ENCODE measurements at places on chromosomes 11 and 22. TPM values are rescaled to one million over a fixed set of nuclear protein-coding genes. Genes with fewer than 3 reads are reported as not detected.

DNA sequence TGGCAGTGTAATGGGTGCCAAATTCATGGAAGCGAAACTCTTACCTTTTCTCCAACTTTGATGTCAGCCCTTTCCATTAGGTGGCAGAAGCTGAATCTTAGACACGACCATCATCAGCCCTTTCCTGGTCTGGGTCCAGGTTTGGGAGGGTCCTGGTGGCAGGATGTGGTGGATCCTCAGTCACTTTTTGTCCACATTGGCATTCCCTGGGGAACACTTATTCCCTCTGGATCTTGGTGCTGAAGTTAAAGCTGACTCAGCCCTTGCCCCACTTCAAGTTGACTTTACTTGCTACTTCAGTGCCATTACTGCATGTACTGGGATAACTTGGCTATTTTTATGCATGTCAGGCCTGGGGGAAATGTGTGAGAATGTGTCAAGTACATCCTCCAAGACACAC is 16.6 kb upstream of the NTM start:
- DNase-seq: no peak

DNA sequence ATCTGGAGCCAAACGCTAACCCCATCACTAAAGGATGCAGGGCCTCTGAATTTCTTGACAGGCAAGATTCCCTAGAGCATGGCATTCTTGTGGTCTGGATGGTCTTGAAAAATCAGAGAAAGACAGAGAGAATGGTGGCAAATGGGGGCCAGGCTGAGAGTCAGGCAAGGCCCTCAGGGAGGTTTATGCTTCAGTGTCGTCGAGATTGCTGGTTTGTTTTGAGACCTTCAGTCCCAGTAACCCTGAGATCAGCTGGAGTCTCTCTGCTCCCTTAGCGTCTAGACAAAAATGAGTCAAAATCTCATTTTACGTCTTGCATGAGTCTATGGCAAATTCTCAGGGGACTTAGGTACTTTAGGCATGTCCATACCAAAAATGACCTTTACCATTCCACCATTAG is 539.3 kb downstream of the SOX6 start:
- no peak for DNase-seq

DNA sequence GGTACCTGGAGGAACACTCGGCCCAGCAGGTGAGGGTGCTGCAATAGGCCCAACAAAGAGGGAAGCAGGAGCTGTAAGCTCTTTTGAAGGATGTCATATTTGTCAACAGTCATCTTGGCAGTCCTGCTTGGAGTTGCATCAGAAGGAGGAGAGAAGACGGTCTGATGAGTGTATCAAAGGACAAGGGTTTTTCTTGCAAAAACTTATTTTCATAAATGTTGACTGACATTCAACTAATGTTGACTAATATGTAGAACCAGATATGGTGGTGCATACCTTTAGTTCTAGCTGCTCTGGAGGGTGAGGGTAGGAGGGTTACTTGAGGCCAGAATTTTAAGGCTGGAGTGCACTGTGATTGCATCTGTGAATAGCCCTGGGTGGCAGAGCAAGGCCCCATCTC is 72.3 kb downstream of the CABIN1 start:
- DNase-seq: no peak

GRCh38 chr22:22802339-22802970 is 85.2 kb upstream of the IGLL5 start:
- DNase-seq: peak; percentile 42

- no peak for DNase-seq
These were observed 25.9 kb downstream of the MCAM start for GRCh38 chr11:119290894-119291497.

GRCh38 chr11:17401841-17402240 is 13.4 kb upstream of the KCNJ11 start:
- DNase-seq: no peak

- no peak for DNase-seq
These were observed 18.4 kb downstream of the ABTB2 start for GRCh38 chr11:34339149-34340064.

- DNase-seq: no peak
These were observed 18.9 kb downstream of the IFT27 start for GRCh38 chr22:36756746-36757655.

DNA sequence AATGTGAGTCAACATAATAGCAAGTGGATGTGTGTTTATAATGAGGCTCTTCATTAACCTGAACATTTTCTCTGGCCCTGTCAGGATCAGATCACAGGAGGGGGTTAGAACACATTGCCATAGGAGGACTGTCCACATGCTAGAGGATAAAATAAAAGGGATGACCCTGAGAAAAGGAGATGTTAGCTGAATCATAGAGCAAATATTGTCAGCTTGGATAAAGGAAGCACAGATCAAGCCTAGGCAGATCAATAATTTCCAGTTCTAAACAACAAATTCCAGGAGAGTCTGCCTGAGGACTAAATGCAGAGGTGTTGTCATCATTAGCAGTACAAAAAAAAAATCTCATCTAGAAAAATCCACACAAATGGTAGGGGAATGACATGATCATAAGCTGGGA is 337.9 kb downstream of the LRRC4C start:
- no peak for DNase-seq

GRCh38 chr11:73851046-73851764 is 25.4 kb downstream of the COA4 start:
- no peak for DNase-seq

GRCh38 chr22:26927821-26928220 is 270.4 kb downstream of the MIAT start:
- no peak for DNase-seq

GRCh38 chr11:36023922-36024321 is 80.1 kb downstream of the LDLRAD3 start:
- DNase-seq: no peak

DNA sequence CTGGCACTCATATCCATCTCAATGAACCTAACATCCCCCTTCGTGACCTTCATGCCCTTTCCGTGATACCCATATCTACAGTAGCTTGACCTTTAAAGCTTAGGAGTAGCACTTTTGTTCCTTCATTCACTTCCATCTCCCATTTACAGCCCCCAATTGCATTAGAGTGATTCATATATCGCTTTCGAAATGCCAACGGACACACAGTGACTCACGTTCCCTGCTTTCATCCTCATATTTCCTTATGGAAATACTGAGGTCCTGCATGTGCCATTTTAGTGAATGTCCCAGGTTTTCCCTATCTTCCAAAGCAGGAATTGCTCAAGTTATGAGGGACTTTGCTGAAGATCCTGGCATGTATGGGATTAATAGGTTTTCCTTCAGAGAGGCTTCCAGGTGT is 44.3 kb upstream of the CEP126 start:
- no peak for DNase-seq

DNA sequence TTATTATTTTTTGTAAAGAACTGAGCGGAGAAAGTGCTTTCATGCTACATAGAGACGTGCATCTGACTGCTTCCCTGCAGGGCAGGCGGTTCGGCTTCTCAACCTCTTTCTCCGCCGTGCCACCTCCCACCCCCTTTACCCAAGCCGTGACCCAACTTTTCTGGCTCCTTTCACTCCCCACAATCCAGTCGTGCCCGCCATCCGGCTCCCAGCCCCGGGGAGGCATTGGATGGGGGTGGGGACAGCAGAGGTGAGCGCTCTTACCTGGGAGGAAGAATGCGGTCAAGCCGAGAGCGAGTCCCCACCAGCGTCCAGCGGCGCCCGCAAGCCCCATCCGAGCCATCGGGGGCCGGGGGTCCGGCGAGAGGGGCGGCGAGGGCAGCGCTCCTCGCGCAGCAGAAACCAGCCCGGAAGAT is 781 bp downstream of the NECTIN1 start:
- DNase-seq: no peak

DNA sequence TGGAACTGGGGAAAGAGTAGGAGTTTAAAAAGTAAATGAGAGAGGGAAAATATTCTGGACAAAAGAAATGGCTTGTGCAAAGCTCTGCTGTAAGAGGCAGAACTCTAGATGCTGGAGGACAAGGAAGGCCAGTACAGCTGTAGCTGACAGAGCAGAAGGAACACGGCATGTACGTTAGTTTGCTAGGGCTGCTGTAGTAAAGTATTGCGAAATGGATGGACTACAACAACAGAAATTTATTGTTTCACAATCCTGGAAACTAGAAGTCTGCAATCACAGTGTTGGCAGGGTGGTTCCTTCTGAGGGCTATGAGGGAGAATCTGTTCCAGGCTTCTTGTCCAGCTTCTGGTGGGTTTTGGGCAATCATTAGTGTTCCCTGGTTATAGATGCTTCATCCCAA is 454.4 kb downstream of the NTM start:
- no peak for DNase-seq

EIF1AD gene
- 39.9 TPM for total RNA-seq

SAA2 gene
- not detected for total RNA-seq

GAS2 gene
- 1.7 TPM for total RNA-seq

SDF2L1 gene
- total RNA-seq: 54.5 TPM

HPX gene
- 0.80 TPM for total RNA-seq

OR8D1 gene
- not detected for total RNA-seq

GP1BB gene
- total RNA-seq: not detected

Measured in H1 (cell line).